ENCODE measurements at places on chromosomes 12 and 14.

DNA sequence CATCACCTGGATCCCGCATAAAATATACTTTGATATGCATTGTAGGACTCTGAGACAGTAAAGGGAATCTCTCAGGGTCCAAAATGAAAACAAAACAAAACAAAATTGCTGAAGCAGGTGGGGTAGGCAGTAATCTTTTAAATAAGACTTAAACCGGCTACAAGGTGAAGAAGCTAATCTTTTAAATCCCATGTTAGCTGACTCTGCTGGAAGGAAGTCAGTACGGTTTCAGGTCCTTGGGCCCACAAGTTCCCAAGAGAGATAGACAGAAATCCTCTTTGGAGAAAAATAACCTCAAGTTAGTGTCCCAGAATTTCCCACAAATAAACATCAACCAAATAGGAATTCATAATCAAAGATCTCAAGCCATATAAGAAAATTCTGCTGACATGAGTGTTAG is 5.0 kb upstream of the EPS8 start:
- no peak for DNase-seq

- DNase-seq, result no peak
Observed at GRCh38 chr12:71662849-71663560, 643 bp downstream of the ZFC3H1 start.

GRCh38 chr14:58864751-58865513 is 227.2 kb downstream of the DACT1 start:
- DNase-seq, result no peak

GRCh38 chr12:1115484-1116231 is 124.6 kb downstream of the ERC1 start:
- no peak for DNase-seq

- DNase-seq, result no peak
Observed at GRCh38 chr12:7460375-7461259, 16.7 kb upstream of the CD163L1 start.

DNA sequence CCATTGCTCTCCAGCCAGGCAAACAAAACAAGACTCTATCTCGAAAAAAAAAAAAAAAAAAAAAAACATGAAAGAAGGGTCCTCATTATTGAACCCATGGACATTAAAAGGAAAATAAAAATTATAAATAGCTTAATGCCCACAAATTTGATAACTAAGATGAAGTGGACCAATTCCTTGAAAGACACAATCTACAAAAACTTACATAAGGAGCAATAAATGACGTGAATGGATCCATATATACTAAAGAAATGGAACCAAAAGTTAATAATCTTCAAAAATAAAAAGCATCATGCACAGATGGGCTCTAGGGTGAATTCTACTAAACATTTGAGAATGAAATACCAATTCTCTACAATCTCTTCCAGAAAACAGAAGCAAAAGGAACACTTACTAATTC is 47.7 kb upstream of the AP4S1 start:
- DNase-seq, result no peak

DNA sequence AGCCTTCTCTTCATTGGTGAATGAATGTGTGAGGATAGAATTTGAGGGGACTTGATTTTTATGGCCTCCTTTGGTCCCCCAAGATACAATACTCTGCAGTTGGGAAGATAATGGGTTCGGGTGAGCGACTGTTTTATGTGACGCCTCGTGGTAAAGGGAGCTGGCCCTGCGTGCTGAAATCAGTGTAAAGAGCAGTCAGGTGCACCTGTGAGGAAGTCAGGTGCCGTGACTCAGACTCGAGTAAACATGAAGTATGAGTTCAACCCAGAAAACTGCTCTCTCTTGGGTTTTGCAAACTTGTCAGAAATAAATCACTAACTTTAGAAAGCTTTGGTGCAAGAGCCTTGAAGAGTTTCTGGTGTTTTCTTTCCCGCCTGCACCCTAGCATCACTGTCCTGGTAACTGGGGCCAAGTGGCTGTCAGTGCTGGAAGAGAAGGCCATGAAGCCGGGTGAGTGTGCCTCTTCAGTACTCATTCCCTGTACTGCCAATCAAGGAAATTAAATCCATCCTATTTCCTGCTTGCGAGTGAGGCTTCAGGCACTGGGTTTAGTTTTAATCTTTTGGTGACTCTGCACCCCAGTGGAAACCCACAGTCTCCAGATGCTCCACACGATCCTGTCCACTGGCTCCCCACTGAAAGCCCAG is 59.2 kb downstream of the AACS start:
- no peak for DNase-seq

GRCh38 chr12:94879542-94879941 is 124.0 kb downstream of the NDUFA12 start:
- DNase-seq, result no peak

- DNase-seq, result no peak
Observed at GRCh38 chr14:29168149-29168548, 401.6 kb downstream of the FOXG1 start.

DNA sequence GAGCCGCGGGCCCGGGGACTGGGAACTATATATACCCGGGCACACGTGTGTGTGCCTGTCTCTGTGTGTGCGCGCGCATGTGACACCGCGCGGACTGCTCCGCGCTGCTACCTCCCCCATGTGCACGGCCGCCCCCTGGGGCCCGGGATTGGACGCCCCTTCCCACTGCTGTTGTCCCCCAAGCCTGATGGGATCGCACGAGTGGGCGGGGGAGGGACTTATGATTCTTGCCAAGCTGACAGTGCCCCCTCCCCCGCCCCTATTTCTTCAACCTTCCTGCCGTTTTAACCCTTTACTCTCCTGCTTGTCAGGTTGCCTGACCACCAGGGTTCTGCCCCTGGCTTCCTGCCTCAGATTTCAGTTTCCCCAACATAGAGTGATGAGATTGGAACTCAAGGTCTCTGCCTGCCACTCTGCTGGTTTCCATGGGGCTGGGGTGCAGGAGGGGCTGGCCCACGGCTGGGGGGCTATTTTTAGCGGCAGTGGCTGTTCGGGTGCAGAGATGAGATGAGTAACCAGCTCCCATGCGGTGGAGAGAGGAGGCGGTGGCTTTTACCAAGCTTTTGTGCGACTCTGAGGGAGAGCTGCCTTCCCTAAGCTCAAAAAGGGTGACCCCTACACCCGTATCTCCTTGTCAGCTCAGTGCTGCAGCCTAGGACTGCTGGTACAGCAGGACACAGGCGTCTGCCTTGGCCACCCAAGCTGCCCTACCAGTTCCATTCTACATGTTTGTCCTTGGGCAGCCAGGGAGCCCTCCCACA is at the start of gene DDN:
Gene DDN, minus strand, starts transcription at position 5 of the 761 bp plus-strand sequence. CDS start 88 bp downstream, outside the sequence.
- no peak for DNase-seq

- DNase-seq, result no peak
Observed at GRCh38 chr14:21025371-21026273, 761 bp upstream of the NDRG2 start.

DNA sequence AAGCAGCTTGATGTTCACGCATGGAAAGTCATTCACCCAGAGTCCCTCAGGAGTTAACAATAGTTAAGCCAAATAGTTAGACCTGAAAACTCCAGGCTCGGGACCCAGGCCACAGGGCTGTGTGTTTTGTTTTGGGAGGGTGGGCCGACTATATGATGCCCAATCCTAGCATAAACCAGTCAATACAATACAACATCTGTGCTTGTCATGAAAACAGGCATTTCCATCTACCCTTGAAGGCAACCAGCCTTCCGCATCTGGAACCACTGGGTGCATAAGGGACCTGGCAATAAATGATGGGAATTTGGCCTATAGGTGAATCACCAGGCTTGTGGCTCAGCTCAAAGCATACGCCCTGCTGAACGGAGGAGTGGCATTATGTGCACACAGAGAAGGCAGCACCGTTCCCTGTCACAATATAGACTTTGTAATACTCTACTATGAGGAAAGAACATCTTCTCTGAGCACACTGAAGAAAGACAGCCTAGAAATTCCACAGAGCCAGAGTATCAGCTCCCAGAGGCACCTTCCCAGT is 91.0 kb upstream of the FOXN3 start:
- no peak for DNase-seq

DNA sequence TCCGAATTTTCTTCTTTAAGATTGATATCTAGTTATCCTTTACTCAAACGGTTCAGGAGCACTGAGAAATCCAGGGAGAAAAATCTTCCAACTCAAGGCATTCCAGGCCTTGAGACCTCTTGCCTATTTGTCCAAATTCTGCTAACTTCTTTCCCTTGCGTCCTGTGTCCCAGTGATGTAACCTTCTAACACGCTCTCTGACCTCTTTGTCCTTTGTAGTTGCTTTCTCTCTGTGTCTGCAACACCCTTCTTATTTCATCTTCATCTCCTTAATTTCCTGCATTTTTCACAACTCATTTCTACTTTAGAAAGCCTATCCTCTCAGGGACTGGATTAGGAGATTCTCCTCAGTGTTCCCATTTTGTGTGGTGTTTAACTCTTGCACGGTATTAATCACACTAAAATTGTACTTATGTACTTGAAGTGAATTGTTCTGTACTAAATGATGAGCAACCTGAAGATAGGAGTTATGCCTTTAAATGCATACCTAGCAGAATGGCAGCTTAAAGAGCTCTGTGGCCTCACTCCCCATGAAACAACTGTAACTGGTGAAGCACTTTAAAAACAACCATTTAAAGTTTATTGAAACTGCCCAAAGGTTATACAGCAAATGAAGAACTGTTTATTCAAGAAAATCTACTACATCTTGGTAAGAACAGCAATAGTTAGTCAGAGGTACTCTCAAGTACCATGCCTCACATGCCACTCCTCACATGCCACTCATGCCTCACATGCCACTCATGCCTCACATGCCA is 7.4 kb upstream of the SNAPC1 start:
- DNase-seq, result no peak

DNA sequence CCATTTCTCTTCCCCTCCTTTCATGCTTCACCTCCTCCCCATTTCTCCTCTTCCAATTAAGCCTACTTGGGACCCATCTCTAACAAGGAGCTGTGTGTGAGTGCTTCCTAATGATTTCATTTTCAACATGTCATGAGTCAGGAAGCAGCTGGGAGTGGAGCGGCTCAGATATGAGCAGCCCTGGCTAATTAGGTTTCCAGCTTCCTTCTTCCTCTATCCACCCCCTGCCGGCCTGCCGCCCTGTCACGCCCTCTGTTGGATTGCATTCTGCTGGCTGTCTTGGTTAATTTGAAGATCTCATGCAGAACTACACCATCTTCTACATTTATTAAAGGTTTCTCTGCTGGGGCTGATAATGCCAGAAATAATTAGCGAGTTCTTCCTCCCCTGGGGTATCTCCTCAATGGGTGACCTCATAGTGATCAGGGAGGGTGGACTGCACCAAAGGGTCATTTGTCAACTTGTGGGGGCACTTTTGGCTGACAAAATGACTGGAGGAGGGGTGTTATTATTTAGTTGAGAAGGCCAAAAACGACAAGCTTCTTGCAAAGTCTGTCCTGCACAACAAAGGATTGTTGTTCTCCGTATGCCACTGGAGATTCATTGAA is 300.9 kb upstream of the SRRM4 start:
- no peak for DNase-seq

Measured in cortex of kidney (tissue), 1 donor.